ENCODE measurements at places on chromosomes 5 and 9. TPM values are rescaled to one million over a fixed set of nuclear protein-coding genes. Genes with fewer than 3 reads are reported as not detected.

The FBP2 gene
- not detected for polyA plus RNA-seq

The OLFM1 gene
- 19.1 TPM for polyA plus RNA-seq

The GRM6 gene
- polyA plus RNA-seq = under 0.01 TPM

The IL17B gene
- 1.4 TPM for polyA plus RNA-seq

The SLC36A3 gene
- polyA plus RNA-seq = not detected

The RAI14 gene
- 4.5 TPM for polyA plus RNA-seq

The INSL4 gene
- not detected for polyA plus RNA-seq

The INSL6 gene
- not detected for polyA plus RNA-seq

The SPATA31E1 gene
- polyA plus RNA-seq = not detected

The NME5 gene
- polyA plus RNA-seq = 6.1 TPM

The SNCAIP gene
- polyA plus RNA-seq = 1.2 TPM

The OR1J2 gene
- polyA plus RNA-seq = not detected

The HSPB3 gene
- polyA plus RNA-seq = 644 TPM

The PCDHB7 gene
- polyA plus RNA-seq = 0.57 TPM

The WDR38 gene
- polyA plus RNA-seq = 0.09 TPM

The LHX3 gene
- not detected for polyA plus RNA-seq

GRCh38 chr5:125026867-125027731 lies 280.7 kb upstream of the ZNF608 start:
- no peak for DNase-seq

GRCh38 chr9:77756449-77756848 lies 108.3 kb upstream of the GNA14 start:
- DNase-seq = no peak

DNA sequence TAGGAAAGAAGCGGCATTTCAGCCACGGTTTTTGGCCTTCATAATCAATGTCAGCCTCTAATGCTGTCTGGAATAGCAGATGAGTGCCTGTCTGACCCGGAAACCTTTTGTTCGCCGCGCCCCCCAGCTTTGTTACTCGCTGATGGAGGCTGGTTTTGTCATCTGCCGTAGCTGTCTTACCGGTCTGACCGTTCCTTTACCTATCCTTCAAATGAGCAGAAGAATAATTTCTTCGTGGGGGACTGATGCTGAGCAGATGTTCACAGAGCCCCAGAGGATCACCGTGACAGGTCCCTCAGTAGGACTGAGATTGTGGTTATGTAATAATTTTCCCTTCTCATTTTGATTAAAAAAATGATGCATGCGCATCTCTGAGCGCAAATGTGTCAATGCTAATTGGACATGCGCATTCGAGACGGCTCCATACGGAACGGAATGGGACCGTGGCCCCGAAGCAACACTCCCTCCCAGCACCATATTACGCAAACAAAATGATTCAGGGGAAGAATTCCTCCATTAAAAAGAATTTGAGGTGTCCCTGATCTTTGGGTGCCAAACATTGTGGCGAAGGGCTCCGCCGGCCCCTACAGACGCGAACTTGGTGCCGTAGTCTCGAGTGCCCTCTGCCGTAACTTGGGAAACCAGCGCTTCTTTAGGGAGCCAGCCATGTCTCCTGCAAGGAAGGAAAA lies 27.6 kb downstream of the TLX3 start:
- DNase-seq = peak; percentile 74

DNA sequence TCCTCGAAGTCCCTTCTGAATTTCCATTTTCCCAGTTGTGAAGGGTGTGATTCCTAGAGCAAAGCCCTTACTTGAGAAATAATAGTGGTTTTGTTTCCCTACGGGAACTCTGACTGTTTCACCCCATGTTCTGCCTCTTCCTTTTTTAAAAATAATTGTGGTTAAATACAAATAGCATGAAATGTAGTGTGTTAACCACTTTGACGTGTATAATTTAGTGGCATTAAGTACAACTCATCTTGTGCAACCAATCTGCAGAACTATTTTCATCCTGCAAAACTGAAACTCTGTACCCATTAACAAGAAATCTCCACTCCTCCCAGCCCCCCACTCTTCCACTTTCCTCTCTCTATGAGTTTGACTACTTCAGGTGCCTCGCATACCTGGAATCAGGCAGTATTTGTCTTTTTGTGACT lies 35.6 kb upstream of the HAND1 start:
- no peak for DNase-seq

DNA sequence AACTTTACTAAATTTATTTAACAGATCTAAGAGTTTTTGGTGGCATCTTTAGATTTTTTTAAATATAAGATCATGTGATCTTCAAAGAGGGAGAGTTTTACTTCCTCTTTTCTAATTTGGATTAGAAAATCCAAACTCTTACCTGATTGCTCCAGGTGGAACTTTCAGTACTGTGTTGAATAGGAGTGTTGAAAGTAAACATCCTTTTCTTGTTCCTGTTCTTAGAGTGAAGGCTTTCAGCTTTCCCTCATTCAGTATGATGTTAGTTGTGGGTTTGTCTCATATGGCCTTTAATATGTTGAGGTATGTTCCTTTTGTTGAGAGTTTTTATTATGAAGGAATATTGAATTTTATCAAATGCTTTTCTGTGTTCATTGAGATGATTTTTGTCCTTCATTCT lies 650.0 kb upstream of the SGCD start:
- no peak for DNase-seq

- no peak for DNase-seq
Measured at GRCh38 chr9:86708918-86709835, 238.1 kb downstream of the GAS1 start.

DNA sequence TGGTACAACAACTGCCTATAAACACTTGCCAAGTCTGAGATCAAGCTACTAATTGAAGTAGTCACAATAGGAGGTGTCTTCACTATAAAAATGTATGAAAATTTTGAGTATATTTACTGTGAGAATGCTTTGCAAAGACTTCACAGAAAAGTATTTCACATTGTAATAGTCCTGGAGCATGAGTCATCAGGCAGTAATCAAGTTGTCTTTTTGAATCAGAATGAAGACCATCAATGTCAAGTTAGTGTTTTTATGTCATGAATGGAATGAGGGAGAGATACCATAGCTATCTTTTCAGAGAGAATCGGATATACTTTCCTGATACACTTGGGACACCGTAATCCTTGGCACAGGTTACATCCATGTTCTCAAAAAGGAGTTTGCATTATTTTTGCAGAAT lies 466.9 kb upstream of the ARRDC3 start:
- no peak for DNase-seq

GRCh38 chr5:84524491-84524890 lies 139.8 kb upstream of the EDIL3 start:
- DNase-seq = no peak

DNA sequence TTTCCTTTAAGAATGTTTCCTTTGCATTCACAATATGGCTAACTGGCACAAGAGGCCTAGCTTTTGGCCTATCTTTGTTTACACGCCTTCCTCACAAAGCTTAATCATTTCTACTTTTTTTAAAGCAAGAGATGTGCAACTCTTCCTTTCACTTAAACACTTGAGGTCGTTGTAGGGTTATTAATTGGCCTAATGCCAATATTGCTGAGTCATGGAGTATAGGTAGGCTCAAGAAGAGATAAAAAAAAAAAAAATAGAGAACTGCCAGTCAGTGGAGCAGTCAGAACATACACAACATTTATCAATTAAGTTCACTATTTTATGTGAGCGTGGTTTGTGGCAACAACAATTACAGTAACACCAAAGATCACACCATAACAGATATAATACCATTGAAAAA lies 5.9 kb downstream of the FKBP15 start:
- no peak for DNase-seq

DNA sequence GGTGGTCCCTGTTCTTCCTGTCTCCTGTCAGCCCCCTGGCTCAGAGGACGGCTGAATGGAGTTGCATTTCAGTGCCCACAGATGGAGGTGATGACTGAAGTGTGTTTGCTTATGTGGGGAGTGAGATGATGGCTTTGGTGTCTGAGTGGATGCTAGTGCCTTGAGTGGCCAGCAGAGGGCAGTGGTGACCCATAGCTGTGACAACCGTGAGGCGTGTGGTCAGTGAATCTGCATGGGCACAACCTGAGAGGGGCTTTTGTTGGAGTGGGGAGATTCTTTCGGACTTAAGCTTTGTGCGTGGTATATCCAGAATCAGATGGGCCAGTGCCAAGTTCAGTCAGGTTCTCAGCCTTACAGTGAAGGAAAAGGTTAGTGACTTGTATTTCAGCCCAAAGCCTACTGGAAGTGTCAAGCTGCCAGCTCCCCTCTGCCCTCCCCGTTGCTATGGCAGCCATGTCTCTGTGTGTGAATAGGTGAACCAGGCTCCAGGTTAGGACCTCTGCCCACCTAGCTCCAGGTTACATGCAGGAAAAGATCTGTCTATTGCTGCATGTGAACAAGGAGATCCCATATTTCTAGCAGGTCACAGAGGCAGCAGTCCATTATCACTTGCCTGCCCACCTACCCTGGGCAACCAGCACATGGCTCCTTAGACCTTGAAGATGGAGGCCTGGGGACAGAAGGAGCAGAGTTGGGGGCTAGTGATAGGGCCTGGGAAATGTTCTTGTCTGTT lies 14.7 kb upstream of the CXXC5 start:
- DNase-seq = peak; percentile 79

GRCh38 chr9:112921549-112921948 lies 30.9 kb upstream of the SLC46A2 start:
- no peak for DNase-seq

DNA sequence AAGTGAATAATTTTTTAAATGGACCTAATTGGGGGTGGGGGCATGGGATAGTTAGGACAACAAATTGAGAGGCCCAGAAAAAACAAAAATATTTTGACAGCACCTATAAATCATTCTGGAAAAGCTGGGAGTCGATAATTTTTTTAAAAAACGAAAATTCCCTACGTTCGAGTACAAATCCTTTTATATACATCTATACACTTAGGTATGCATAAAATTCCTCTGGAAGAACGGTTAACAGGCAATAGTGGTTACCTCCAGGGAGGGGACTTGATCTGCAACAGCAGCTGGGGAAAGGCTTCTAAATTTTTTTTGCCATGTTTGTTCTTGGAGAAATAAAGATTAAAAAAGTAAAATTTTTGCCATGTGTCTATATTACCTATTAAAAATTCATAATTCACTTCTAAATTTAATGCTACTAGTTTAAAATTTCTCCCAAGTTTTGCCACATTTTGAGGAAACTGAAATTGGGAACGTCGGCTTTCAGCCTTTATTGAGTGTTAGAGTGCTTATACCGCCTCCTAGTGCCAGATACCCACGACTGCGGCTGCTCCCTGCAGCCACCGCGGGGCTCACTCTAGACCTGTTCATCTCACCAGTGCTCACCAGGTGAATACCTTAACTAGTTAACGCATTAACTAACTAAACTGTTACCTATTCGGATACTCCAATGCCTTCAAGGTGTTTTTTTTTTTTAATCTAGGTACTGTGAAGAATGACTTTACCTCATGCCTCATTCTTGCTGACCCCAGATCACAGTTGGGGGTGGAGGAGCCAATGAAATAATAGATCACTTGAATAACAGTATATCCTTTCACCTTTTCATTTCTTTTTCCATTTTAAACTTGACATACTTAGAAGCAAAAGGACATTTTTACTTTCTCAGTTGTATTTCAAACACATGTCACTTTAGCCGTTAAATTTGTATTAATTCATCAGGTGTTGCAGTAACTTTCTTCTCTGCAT lies 1.8 kb upstream of the BHMT start:
- peak; percentile 67 for DNase-seq

DNA sequence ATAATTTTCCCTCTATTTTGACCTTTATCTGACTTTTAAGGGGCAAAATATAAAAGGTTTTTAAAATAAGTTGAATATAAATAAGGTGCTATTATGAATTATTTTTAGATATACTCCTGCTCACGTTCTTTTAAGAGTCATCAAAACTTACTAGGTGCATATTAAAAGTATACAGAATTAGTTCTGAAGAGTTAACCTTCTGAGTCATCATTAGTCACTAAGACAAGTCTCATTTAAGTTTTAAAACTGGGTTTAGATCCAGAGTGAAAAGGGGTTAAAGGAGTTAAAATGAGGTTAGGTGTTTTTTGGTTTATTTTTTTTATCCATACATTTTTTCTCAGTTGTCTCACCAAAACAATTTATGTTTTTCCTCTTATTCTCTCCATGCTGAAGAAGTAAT lies 41.7 kb downstream of the SMIM15 start:
- no peak for DNase-seq

GRCh38 chr9:122095010-122095767 lies 2.1 kb upstream of the TTLL11 start:
- DNase-seq = peak; percentile 50

DNA sequence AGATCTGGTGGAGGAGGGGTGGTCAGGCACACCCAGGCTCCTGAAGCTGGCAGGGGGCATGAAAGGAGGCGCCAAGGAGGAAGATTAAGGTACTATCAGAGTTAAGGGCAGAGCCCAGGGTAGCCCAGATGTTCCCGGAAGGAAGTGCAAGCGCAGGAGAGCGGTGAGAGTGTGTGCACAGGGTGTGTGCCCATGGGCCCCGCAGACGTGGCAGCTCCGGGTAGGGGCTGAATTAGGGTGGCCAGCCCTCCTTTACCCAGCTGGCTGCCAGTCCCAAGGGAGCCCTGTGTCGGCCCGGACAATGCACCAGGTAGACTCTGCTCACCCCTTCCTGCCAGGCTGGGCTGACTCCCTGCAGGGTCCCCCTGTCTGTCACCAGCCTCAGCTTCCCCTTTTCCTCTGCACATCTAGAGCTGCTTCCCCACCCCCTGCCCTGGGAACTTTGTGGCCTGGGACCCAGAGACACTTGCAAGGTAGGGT lies at the start of gene SMIM33:
Gene SMIM33 (plus strand): TSS at position 184 of the 480 bp plus-strand sequence. CDS start 118 bp downstream, at position 302.
- no peak for DNase-seq

DNA sequence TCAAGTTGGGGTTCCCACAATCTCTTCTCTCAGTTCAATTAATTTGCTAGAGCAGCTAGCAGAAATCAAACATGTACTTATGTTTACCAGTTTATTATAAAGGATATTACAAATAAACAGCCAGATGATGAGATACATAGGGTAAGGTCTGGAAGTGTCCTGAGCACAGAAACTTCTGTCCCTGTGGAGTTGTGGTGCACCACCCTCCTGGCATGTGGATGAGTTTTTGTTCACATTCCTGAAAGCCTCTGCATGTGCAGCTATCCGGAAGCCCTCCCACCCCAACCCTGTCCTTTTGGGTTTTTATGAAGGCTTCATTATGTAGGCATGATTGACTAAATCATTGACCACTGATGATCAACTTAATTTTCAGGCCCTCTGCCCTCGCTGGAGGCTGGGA lies 791.2 kb upstream of the ZNF608 start:
- no peak for DNase-seq

GRCh38 chr5:132419502-132420468 lies 50.3 kb downstream of the SLC22A5 start:
- peak; percentile 70 for DNase-seq

- no peak for DNase-seq
Measured at GRCh38 chr5:89342106-89342876, 459.3 kb upstream of the MEF2C start.

DNA sequence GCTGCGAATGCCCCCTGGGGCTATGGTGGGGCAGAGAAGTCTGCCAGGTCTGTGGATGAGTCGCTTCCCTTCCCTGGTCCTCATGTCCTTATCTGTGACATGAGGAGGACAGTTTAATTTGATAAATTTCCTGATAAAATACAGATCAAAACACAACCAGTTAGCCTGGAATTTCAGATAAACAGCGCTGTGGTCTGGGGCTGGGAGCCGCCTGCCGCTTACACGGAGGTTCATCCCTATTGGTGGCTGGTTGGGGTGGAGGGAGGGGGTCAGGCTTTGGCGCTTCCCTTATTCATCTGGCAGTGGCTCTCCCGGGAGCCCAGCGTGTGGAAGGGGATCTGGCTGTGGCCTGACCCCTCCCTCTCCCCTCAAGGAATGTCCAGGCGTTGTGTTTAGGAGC lies 17.9 kb downstream of the CRB2 start:
- no peak for DNase-seq
